ENCODE measurements at places on chromosomes 6 and 20. TPM values are rescaled to one million over a fixed set of nuclear protein-coding genes. Genes with fewer than 3 reads are reported as not detected.
A peak's percentile ranks its signal among the peaks of the same experiment; 100 is the strongest.

DNA sequence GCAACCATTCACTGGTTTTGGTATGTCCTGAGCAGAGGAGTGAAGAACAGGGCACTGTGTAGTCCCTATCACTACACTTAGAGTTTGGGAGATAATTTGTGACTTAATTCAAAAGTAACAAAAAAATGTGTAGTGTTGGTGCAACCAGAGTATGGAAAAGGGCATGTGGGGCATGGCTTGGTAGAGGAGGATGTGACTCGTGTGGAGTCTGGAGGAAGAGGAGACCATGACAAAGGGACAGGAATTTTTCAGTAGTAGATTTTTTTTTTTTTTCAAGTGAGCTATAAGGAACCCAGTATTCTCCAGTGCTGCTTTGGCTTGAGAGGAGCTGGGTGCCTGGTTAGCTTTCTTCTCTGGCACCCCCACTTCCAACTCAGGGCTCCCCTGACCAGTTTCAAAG is 5.1 kb downstream of the MTRES1 start:
- DNase-seq: no peak

GRCh38 chr6:135796643-135797305 is 54.7 kb upstream of the PDE7B start:
- DNase-seq: no peak

GRCh38 chr20:59223182-59223601 is 59.6 kb downstream of the ZNF831 start:
- DNase-seq: peak; percentile 36

DNA sequence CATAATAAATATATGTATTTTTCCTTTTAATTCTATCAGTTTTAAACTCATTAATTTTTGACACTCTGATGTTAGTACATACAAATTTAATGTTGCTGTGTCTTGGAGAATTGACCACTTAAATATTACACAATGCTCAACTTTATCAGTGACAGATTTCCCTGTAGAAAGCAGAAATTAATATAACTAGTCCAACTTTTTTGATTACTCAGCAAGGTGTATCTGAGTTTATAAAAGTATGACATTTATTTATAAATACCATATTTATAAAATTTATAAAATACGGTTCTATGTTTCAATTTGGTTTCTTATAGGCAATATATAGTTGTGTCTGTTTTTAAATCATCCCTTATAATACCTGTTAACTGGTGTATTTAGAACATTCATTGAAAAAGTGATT is 350.0 kb upstream of the EYS start:
- DNase-seq: no peak

DNA sequence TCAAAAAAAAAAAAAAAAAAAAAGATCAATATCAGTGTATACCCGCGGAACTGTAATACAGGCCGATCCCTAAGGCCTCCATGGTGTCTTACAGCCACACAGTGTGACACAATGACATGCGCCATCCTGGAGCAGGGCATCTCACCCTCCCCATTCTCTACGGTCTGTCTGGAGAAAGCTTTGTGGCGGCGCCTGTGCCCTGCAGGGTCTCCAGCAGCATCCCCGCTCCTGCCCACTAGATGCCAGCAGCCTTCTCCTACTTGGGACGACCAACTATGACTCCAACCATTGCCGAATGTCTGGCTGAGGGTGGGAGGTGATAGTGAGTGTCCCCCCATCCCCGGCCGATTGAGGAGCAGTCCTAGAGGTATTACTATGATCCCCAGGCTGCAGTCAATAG is 558.8 kb upstream of the AGPAT4 start:
- no peak for DNase-seq

DNA sequence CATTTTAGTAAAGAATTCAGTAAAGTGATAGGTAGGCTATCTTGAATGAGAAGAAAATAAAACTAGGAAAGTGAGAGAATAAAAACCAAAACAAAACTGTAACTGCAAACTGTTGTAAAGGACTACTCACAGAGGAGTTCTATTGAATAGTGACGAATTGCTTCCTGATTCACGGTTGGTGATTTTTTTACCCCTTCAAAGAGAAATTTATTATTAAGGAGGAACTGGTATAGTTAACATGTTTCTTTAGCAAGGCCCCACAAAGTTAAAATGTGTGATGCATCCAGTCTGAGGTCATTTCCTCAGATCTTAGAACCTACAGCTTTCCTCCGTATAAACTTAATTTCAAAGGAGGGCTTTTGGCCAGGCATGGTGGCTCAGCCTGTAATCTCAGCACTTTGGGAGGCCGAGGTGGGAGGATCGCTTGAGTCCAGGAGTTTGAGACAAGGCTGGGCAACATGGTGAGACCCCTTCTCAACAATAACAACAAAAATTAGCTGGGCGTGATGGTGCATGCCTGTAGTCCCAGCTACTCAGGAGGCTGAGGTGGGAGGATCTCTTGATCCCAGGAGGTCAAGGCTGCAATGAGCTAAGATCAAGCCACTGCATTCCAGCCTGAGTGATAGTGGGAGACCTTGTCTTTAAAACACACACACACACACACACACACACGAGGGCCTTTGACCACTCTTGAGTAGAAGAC is 8.3 kb downstream of the PRDM1 start:
- DNase-seq: no peak

- DNase-seq: no peak
Observed at GRCh38 chr6:15457121-15457650, 205.6 kb downstream of the DTNBP1 start.

DNA sequence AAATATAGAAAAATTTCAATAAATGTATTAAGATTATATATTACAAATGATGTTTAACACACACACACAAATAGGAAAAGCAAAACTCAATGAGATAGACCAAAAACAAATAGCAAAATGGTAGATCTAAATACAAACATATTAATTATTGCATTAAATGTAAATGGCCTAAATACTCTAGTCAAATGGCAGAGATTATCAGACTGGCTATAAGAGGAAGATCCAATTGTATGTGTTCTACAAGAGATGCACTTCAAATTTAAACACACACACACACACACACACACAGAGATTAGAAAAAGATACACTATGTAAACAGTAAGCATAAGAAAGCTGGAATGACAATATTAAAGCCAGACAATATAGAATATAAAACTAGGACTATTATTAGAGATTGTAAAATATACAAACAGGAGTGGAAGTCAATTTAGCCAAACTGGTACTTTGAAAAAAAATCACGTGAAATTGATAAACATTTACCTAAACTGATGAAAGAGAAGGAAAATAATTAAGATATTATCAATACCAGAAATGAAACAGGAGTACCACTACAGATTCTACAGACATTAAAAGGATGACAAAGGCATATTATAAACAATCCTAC is 150.5 kb downstream of the TBXT start:
- DNase-seq: no peak

GRCh38 chr6:44084231-44085014 is 42.8 kb downstream of the MRPL14 start:
- peak; percentile 17 for DNase-seq

GRCh38 chr20:53608456-53609452 is 15.1 kb upstream of the ZNF217 start:
- DNase-seq: no peak

GRCh38 chr20:13220194-13220903 is 725 bp upstream of the ISM1 start:
- DNase-seq: peak; percentile 56

DNA sequence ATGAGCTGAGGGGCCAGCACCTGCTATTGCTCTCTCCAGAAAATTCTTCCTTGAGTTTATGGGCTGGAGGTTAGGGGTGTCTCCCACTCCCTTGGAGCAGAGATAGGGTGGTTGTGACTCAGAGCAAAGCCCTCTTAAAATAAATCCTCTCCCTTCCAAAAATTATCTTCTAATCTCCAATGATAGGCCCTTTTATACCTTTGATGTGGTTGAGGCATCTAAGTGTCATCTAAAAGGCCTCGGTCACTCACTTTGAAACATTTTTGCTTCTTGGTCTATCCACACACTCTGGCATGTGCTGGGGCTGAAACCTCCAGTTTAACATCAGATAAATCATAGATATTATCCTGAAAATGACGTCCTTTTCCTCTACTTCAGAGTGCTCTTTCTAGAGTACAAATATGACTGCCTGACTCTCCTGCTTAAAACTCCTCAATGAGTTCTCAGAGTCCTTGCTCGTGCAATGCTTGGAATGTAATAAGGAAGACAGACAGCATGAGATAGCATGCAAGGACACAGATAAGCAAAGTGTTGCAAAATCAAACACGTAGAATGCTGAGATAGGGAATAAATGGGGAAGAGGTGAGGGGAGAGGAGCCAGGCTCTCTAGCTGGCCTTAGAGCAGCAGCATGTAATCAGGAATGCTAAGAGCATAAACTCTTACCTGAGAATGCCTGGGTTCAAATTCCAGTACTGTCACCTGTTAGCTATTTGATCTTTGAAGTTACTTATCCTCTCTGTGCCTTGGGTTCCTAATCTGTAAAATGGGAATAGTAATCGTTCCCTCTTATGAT is 374.1 kb upstream of the CITED2 start:
- no peak for DNase-seq

DNA sequence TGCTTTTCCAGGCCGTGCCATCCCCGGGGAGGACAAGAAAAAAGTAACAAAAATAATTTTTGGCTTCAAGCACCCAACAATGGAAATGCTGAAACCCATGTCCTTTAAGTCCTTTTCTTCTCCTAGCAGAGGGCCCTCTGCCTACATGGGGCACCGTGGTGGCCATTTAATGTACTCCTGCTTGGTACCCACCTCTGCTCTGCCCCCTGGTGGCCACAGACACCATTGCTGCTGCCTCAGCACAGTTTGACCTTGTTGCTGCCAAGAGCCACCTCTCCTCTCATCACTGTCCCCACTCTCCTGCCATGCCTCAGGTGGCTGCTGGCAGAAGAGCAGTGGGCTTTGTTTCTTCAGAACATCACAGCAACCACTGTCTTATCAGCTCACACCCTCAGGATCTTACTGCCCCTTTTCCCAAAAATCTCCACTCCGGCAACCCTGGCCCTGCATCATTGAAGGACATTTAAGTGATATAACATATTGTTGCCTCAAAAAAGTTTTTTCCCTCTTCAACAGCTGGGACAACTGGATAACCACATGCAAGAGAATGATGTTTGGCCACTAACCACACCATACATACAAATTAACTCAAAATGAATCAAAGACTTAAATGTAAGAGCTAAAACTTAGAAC is 12.9 kb upstream of the ARMC2 start:
- peak; percentile 81 for DNase-seq

DNA sequence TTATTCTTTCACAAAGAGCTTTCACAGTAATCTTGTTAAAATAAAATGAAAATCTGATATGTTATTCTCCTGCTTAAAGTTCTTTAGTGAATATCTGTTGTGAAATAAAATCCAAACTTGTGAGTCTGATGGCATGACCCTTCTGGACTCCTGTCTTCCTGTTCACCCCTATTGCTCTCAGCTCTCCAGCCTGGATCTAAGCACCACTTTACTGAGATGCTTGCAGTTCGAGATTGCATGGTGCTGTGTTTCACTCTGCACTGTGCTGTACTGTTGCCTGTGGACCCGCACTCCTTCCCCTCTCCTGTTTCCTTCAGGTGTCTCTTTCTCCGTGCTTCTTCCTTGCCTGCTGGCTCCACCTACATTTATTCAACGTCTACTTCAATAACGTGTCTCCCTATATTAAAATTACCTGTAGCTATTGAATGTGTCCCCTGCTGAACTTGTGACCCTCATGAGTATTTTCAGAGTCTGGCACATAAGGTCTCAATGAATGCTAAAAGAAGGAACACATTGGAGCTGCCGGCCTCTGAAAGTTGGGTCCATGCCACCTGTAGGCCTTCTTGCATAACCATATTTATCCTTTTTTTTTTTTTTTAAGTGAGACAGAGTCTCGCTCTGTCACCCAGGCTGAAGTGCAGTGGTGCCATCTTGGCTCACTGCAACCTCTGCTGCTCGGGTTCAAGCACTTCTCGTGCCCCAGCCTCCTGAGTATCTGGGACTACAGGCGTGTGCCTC is 100.1 kb downstream of the ARID1B start:
- no peak for DNase-seq

- no peak for DNase-seq
Observed at GRCh38 chr20:2624190-2624589, 28.2 kb upstream of the NOP56 start.

GATA5 gene
- not detected for total RNA-seq

PTK6 gene
- not detected for total RNA-seq

SLC22A2 gene
- 1.1 TPM for total RNA-seq

F13A1 gene
- total RNA-seq: 0.06 TPM

WFDC12 gene
- total RNA-seq: not detected

MBOAT1 gene
- total RNA-seq: 10.5 TPM

HLA-DRA gene
- 0.46 TPM for total RNA-seq

CST2 gene
- not detected for total RNA-seq

LY86 gene
- not detected for total RNA-seq

ZNF165 gene
- total RNA-seq: 0.71 TPM

C20orf144 gene
- total RNA-seq: not detected

Data from Daoy (cell line).